HFF-Myc (cell line): ENCODE measurements at places on chromosomes 16 and 17.

DNA sequence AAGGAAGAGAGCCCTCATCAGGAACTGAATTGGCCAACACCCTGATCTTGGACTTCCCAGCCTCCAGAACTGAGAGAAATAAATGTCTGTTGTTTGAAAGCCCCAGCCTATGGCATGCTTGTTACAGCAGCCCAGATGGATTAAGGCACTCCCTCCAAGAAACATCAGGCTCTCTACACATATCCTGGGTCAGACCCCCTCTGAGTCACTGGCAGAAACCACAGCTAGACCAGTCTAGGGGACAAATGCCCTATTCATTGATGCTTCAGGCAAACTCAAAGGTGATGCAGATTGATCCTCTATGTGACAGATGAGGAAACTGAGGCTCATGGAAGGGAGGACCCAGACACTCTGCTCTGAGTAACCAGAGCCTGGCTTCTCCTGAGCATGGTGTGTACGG, 116.8 kb downstream of the WSCD1 start:
- no peak for DNase-seq

DNA sequence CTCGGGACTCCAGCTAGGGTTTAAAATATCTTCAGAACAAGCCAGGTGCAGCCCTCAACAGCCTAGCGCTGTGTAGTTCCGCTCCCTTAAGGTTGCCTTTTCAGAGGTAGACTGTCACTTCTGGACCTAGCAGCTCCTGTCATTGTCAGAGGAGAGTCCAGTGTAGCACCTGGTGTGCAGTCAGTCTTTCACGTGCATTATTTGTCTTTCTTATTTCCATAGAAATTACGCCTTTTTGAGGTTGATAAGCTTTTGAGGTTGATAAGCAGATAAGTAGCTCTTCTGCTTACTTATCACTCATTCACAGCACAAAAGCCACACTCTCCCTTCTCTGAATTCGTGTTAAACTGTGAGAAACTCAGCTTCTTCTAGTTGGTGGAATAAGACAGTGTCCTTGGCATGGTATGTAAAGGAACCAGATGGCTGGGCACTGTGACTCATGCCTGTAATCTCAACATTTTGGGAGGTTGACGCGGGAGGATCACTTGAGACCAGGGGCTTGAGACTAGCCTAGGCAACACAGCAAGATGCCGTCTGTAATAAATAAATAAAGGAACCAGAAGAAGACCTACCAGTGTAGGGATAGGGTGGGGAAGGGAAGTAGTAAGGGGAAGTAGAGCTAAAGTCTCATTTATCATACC, 10.2 kb downstream of the EEF2K start:
- DNase-seq, result no peak

- no peak for DNase-seq
Measured at GRCh38 chr17:46968224-46968834, 10.7 kb downstream of the RPRML start.

GRCh38 chr17:78766743-78767294, 15.3 kb downstream of the CYTH1 start:
- no peak for DNase-seq

- DNase-seq, result peak; percentile 19
Measured at GRCh38 chr16:57720142-57720575, 15.4 kb upstream of the KATNB1 start.

GRCh38 chr17:29640413-29640812, 17.7 kb upstream of the CORO6 start:
- no peak for DNase-seq

DNA sequence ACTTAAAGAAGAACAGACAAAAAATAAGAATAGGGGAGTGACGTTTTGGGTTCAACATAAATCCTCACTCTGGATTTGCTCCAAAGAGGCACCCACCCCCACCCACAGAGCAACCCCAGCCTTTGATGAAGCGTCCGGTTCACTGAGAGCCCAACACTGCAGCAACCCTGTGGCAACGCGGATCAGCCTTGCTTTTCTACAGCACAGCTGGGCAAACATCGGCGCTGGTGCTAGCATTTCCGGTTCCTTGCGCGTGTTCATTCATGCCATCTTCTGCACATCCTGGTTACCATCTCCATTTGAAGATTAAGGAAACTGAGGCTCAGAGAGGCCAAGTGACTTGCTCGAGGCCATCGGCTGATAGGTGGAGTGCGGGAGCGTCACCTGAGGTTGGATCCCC, 8.7 kb upstream of the GINS2 start:
- no peak for DNase-seq

- no peak for DNase-seq
Measured at GRCh38 chr17:42560246-42560645, 1.7 kb upstream of the COASY start.
